ENCODE measurements at places on chromosomes 16 and 17.
A peak's percentile ranks its signal among the peaks of the same experiment; 100 is the strongest.

GRCh38 chr17:71331754-71332325 lies 789.0 kb upstream of the SOX9 start:
- DNase-seq, result no peak

GRCh38 chr17:69561462-69561861 lies 147.0 kb downstream of the MAP2K6 start:
- DNase-seq, result no peak

GRCh38 chr17:6796887-6797490 lies 21.0 kb downstream of the FBXO39 start:
- DNase-seq, result no peak

DNA sequence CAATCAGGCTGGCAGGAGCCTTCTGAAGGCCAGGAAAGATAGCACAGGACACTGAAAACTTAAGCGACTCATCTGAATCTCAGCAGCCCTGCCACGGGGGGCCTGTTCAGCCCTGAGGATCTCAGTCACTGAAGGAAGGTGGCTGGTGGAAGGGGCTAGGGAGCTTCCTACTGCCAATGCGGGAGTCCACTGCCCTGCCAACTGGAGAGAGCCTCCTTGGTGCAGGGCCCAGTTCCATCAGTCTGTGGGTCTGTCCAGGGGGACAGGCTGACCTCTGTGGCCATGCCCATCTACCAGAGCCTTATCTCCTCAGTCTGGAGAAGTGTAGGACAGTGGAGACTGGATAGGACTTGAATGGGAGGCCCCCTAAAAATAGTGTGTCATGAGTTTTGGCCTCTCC lies 1851.6 kb downstream of the TP53TG3F start:
- DNase-seq, result no peak

DNA sequence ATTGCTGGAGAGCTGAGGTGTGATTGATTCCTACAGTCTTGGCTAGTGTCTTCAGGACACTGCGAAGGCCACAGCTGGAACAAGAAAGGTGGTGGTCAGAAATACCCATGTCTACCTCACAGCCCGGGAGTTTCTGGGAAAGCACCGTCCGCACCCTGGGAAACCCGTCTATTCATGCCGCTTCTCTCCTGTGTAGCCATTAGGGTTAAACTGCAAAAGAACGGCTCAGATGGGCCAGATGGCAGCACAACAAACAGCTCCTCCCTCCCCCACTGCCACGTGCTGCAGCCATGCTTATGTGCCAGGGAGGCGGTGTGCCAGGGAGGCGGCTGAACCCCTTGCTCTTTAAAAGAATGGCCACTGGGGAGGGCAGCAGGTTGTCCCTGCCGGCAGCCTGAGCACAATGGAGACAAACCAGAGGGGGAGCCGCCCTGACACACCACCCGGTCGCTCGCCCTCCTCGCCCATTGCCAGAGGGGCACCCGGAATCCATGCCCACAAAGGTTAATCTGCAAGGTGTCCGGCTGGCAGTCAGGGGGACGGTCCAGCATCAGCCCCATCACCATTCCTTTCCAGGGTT lies 65.2 kb downstream of the CYTH1 start:
- no peak for DNase-seq

GRCh38 chr16:10868596-10869469 lies 8.2 kb upstream of the CIITA start:
- DNase-seq, result no peak

DNA sequence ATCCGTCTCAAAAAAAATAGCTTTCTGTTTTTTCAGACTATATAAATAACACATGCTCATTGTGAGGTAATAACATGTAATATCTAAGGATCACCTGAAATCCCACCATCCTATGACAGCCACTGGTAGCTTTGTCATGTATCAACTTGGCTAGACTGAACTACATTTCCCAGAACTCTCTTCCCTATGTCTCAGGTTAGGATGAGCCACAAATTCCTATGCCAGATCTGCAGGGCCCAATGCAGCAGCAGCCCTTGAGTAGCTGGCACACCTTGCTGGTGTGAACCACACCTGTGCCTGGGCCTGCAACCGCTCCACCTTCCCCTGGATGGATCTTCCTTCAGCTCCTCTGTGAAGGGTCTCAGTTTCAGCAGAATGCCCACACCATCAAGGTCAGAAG lies 28.1 kb downstream of the OGFOD1 start:
- DNase-seq, result no peak

GRCh38 chr16:66247516-66248481 lies 118.7 kb upstream of the CDH5 start:
- DNase-seq, result no peak

GRCh38 chr17:79392598-79392997 lies 218.3 kb downstream of the RBFOX3 start:
- no peak for DNase-seq

DNA sequence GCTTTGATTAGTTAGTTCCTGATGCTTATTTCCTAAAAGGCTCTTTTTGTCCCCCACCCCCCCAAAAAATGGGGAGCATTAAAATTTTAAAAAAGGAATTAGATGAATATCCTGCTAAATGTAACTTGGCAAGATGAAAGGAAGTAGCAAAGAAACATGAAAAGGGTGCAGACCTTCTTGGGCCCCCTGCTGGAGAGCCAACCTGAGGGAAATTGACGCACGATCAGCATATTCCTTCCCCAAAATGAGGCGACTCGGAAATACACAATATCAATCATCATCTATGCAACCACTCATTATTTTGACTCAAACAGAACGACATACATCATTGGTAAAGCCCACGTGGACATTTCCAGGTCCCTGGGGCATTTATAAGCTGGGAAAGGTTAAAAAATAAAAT lies 59.7 kb downstream of the GRIN2A start:
- no peak for DNase-seq

DNA sequence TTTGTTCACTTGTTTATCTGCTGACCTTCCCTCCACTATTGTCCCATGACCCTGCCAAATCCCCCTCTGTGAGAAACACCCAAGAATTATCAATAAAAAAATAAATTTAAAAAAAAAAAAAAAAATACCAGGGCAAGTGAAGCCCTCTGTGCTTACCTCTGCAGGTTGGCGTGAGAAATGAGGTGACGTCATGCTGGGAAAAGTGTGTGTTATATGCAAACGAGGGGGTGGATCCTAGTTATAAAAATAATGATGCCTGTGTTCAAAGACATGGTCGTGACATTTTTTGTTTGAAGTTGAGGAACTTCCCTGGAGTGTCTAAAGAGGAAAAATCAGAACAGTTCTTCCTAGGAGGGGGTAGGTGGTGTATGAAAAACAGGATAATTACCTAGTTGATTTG lies 20.2 kb downstream of the TMC7 start:
- no peak for DNase-seq

- no peak for DNase-seq
These were observed 12.7 kb upstream of the ZG16 start for GRCh38 chr16:29765167-29766032.

GRCh38 chr17:61579961-61580360 lies 11.1 kb downstream of the NACA2 start:
- DNase-seq, result no peak

DNA sequence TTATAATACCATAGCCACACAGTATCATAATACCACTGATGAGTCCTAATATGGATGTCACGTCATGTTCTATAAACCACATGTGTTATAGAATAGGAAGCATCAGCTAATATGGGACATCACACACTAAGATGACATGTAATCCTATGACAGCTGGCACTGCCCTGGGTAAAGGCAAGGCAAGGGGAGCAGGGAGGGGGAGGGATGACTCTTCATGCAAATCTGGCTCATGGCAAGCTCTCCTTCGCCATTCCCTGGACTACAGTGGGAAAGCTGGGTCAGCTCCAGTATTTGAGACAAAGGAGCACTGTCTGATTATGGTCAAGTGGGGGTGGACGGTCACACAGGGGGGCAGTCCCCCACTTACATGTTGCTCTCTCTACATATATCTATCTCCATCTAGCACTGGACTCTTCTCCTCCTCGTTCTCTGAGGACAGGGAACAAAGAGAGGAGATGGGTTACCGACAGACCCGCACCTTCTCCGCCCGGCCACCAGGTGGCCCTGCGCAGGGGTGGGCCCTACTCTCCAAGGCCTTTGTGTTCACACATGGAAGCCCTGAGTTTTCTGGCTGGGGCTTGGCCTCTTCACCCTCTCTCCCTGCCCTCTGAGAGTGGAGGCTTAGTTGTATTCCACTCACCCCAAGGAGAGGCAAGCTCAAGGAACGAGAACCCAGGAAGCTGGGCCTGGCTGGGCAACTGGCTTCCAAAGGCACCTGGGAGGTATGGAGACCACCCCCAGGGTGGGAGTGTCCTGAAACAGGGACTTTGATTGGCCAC lies 23.4 kb upstream of the MPO start:
- DNase-seq, result no peak

DNA sequence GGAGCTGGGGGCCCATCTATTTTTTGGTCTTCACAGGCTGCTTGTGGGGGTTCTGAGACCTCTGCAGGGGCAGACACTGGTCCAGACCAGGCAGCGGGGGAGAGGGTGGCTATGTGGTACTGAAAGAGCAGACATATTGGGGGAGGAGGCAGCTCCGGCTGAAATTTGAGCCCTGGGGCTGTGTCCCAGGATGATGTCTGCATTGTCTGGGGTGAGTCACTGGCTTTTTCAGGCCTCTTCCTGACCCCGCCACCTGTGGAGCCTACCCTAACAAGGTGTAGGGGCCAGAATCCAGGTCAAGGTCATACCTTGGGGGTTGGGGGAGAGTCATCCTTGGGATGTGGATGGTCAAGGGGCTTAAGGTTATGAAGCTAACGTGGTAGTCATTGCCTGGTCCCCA lies 2.4 kb downstream of the CORO6 start:
- no peak for DNase-seq

- DNase-seq, result no peak
These were observed 21.9 kb upstream of the NKD1 start for GRCh38 chr16:50526249-50526648.

GRCh38 chr17:199806-200545 lies 18.5 kb upstream of the DOC2B start:
- DNase-seq, result no peak

- DNase-seq, result peak; percentile 75
These were observed 822 bp upstream of the ZSCAN10 start for GRCh38 chr16:3099732-3100499.

DNA sequence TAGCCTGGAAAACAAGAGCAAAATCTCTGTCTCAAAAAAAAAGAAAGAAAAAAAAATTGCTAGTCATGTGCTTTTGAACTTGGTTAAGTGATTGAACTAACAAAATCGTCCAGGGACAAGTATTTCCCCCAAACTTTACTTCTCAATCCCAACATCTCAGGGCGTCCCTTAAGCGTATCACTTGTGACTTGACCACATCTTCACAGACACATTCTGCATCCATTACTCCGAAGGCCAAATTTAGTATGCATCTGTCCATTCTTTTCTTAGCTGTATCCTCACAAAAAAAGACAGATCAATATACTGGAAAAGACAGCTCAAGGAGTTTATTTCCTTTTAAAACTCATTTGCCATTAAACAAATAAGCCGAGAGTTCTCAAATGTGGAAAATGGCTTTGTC lies 5.9 kb upstream of the JPT1 start:
- no peak for DNase-seq

- DNase-seq, result no peak
These were observed 16.5 kb upstream of the SLC35G3 start for GRCh38 chr17:35210741-35211140.

DNA sequence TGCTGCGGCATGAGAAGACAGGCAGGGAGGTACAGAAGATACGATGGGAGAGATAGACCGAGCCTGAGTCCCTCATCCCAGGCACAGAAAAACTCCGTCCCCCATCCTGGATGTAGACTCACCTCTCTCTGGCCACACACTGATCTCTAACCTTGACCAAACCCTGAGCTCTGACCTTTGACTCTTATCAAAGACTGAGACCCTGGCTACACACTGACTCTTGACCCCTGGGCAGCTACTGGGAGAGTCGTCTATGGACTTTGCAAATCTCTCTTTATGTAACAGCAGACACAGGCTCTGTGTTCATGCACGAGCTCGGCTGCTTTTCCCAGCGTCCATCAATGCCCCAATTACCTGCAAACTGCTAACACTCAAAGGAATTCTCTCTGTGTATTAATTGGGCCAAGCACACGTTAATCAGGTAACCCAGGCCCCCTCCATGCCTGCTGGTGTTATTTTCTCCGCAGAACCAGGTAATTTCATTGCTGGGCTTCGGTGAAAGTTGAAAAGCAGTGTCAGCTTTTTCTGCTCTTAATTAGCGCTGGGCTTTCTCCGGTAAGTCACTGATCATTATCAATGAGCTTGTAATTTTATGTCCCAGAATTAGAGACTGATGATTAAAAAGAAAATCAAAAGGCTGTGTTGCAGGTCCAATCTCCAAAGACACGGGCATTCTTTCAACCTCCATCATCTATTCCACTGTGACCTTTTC lies 179.4 kb upstream of the NLRP1 start:
- DNase-seq, result no peak

DNA sequence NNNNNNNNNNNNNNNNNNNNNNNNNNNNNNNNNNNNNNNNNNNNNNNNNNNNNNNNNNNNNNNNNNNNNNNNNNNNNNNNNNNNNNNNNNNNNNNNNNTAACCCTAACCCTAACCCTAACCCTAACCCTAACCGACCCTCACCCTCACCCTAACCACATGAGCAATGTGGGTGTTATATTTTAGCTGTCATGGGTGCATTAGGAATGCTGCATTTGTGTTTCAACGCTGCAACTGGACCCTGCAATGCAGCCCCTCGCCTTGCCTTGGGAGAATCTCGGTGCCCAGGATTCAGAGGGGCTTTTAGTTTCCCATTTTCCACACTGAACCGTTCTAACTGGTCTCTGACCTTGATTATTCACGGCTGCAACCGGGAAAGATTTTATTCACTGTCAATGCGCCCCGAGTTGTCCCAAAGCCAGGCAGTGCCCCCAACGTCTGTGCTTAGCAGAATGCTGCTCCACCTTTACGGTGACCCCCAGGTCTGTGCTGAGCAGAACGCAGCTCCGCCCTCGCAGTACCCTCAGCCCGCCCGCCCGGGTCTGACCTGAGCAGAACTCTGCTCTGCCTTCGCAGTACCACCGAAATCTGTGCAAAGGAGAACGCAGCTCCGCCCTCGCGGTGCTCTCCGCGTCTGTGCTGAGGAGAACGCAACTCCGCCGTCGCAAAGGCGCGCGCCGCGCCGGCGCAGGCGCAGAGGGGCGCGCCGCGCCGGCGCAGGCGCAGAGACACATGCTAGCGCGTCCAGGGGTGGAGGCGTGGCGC lies 43.3 kb downstream of the POLR3K start:
- no peak for DNase-seq

DNA sequence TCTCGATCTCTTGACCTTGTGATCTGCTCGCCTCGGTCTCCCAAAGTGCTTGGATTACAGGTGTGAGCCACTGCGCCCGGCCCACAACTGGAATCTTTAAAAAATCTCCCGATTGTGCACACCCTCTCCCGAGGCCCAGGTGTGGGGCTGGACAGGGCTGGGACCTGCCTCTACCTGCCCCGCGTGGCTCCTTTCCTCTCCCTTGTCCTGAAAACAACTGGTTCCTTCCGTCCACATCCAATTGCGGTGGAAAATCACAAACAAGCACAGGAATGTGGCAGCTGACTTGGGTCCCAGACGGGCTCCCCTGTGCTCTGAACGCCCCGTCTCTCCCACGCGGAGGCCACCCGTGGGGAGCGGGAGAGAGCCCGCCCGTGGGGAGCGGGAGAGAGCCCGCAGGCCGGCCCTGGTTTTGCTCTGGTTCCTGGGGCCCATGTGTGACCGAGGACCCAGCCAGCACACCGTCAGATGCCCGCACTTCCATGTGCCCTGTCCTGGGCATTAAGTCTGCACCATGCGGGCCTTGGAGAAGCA lies 3.0 kb upstream of the TMEM204 start:
- no peak for DNase-seq
